Caco-2 (cell line): ENCODE measurements at places on chromosomes 7 and 10.

DNA sequence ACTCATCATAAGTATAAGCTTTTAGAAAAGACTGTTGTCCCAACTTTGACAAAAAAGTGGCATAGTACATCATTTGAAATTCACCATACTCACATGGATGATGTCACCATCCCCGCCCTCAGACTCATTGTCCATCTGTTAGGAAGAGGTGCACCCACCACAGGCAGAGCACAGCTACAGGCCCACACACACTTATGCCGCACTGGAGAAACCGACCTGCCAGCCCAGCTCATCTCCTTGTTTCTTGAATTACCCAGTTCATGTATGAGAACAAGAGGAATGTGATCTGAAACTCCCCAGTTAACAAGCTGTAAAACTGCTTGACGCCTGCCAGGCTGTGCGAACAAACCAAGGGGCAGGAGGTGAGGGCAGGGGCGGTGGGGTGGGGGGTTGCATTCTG is 312.0 kb downstream of the DPP6 start:
- no peak for DNase-seq

- DNase-seq, result no peak
Observed at GRCh38 chr7:70392256-70392876, 739.6 kb upstream of the GALNT17 start.

GRCh38 chr7:115731796-115732471 is 298.6 kb downstream of the TFEC start:
- DNase-seq, result no peak

DNA sequence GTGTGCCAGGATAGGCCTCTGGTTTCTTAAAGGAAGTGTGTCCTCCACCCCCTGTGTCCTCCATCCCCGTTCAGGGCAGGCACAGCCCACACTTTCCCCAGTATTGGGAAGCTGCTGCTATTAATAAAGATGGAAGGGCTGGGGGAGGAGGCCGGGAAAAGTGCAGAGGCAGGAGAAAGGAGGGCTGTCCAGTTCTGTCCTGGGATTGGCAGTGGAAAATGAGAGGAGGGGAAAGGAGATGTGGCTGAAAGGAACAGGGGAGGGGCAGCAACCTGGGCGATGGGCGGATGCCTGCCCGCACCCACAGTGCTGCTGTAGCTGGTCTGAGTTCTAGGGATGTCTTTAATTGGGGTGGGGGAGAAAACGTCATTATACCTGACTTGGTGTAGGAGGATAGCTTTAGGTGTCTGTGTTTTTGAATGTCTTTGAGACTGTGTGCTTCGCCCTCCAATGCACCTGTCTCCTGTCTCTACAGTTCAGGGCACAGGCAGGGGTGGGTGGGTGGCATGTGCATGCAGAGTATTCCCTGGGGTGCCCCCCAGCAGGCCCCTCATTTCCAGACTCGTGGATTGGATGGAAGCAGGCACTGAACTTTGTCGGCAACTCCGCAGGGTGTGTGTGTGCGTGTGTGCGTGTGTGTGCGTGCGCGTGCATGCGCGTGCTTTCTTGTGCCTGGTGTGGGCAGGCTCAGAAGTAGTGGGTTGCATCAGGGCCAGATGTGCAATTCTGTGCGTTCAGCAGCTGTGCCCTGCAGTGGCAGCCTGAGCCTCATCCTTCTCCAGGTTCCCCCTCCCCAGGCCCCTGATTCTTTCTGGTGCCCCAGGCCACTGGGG is 2.5 kb downstream of the TRIM8 start:
- DNase-seq, result no peak

DNA sequence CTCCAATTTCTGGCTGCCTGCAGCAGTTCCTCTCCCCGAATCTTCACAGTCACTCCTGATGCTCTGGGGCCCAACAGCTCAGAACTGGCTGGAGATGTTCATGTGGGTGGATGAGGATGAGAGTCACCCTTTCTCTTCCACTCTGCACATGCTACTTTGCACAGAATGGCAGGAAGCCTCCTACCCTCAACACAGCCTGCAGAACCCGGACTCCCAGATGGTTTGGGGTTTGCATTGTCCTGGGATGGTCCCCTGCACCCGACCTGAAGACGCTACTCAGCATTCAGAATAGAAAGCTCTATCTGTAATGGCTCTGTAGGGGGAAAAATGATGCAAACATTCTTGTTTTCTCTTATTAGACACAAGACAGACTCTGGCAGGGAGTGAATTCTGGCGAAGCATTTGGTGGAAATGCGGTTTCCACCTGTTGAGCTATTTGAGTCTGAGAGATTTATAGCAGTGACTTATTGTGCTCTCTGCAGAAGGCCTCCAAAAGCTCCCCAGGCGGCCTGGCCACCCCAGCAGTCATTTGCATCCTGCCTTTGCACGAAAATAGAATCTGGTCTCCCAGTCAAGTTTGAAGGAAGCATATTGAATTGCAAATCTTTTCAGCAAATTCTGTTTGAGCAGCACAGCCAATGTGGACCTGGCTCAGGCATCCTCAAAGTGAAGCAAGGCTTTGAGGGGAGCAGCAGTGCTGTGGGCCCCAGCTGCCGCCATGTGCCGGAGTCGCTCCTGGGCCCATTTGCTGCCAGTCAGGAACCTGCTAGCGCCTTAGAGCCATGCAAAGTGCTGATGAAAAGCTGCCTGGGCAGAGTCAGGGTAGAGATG is 309.3 kb downstream of the TCERG1L start:
- no peak for DNase-seq

DNA sequence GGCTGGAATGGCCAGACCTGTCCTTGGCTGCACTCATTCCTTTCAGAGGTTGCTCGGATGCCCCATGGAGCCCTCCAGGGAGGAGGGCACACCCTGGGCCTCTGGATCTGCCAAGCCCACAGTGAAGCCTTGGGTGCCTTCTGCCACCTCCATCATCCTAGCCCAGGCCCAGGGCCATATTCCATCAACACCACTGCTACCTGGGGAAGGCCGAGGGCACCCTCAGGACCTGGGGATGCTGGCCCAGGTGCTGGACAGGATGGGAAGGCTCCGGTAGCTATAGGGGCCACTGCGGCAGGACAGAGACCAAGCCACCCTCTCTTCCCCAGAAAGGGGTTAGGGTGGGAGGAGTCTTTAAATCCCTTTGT is 810 bp downstream of the OPN4 start:
- DNase-seq, result no peak

DNA sequence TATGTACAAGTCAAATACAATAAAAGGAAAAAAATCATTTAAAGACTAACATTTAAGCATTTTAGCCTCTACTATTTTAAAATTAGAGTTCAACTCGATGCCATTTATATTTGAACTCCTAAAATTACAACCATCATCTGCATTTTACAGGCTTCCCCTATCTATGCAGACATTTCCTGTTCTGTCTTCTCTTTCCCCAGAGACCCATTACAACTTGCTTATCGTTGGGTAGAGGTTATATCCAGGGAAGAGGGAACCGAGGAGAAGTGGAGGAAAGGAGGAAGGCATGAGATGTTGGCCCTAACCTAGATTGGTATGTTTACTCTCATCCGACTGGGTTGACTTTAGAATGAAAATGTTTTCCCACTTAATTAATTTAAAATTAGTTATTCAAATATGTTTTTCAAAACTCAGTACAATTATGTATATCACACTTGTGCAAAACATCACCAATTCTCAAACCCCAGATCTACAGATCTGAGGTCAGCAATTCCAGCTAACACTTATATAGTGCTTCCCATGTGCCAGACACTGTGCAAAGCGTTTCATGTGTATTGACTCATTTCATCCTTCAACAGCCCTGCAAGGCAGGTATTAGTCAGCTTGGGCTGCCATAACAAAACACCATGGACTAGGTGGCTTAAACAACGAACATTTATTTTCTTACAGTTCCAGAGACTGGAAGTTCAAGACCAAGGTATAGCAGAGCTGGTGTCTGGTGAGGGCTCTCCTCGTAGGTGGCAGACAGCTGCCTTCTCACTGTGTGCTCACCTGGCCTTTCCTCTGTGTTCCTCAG is 27.3 kb upstream of the HERPUD2 start:
- no peak for DNase-seq

GRCh38 chr7:133510326-133511055 is 257.6 kb downstream of the EXOC4 start:
- no peak for DNase-seq

- DNase-seq, result no peak
Observed at GRCh38 chr10:104563548-104563947, 77.5 kb upstream of the SORCS3 start.

GRCh38 chr7:135277161-135277560 is 43.5 kb downstream of the STRA8 start:
- no peak for DNase-seq

GRCh38 chr7:116324582-116324981 is 114.2 kb downstream of the TES start:
- no peak for DNase-seq

DNA sequence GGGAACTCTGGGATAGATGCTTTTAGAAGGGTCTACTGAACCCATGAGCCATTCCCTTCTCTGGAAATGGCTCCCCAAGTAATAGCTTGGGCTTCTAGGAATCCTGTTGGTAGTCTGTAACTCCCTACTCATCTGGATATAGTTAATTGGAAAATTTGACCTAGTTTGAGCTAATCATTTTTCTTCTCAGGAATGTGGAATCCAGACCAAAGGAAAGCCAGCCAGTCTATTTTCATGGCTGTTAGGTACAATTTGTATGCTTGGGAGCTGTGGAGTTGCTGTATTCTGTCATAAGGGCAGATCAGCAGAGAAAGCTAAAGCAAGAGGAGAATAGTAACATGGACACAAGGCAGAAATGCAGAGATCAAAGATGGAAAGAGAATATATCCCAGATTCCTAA is 71.6 kb upstream of the C1GALT1 start:
- no peak for DNase-seq

GRCh38 chr7:20601121-20601520 is 14.3 kb upstream of the ABCB5 start:
- no peak for DNase-seq

DNA sequence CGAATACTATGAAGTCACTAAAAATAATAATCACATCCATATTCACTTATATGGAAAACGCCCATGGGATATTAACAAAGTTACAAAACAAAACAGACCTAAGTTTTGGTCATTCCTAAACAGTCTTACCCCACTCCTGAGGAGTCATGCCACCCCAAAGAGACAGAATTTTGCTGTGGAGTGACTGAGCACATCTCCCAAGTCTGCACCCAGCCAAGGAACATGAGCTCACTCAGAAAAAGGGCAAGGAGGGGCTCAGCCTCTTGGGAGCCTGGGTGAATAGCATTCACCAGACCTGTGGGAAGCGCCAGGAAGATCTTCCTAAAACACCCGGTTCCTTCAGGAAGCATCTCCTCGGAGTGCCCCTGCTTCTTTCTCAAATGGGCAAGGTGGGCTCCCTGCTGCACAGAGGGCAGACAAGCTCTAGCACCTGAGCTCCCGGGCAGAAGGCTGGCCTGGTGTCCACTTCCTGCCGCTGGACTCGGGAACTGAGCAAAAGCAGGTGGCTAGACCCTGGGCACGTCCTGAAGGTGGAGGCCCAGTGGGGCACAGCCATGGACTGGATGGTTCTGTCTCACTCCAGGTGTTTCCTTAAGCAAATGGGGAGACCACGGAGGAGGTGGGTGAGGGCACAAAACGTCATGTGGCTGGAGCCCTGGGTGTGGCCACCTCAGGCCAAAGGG is 31.0 kb downstream of the TNS3 start:
- DNase-seq, result no peak

GRCh38 chr10:100006243-100006886 is 3.4 kb downstream of the DNMBP start:
- no peak for DNase-seq

DNA sequence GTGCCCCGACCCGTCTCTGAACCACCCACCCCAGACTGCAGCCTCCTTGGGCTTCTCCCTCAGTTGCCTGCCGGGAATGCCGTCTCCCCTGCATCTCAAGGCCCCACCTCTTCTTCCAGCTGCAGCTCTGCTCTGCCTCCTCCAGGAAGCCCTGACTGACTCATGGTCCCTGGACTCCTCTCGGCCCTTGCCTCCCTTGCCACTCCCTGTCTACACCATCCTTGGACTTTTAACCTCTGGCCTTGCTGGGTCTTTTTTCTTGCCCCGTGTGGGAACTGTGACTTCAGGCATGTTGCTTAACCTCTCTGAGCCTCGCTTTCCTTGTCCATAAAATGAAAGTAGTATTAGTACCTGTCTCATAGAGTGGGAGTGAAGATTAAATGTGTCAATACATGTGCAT is 56.3 kb downstream of the C10orf105 start:
- no peak for DNase-seq

DNA sequence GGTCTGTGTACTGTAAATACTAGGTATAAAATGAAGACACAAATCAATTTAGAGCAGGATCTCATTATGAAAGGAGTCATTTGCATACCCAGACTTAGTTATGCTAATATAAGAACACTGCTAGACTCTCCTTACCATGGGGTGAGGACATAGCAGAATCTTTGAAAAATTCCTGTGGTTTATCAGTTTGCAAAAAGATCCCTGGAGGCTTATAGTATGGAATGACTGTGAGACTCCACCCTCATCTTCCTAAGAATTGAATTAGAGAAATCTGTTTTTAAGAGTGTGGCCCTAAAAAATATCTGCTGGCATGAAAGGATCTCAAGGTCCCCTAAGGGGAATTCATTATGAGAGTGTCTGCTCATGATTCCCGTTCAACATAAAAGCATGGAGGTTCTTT is 63.2 kb downstream of the WNT2 start:
- DNase-seq, result no peak

GRCh38 chr10:43866712-43867111 is 218.0 kb upstream of the ZNF32 start:
- DNase-seq, result no peak

- DNase-seq, result no peak
Observed at GRCh38 chr7:32762925-32763293, 128.7 kb downstream of the KBTBD2 start.

GRCh38 chr10:131257027-131257426 is 54.5 kb downstream of the TCERG1L start:
- no peak for DNase-seq

DNA sequence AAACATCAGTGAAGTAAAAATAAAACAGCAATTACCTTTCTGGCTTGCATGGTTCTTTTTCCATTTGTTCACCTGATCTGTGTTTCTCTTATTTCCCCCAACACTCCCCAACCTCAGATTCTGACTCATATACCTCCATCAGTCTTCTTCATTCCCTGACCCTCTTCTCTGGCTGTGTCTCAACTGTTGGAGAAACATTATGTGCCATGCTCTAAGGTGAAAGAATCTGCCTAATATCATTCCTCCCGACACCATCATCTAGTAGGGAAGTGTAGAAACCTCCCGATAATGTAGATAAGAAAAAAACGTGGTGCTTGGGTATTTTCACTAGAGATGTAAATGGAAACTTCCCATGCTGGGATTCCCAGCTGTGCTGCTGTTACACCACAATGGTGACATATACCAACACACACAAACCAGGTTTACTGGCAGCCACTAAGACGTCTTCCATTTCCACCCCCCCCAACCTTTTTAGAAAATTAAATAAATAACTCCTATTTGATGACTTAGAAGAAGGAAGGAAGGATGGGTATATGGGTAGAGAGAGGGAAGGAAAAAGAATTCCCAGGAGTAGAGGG is 63.4 kb downstream of the OSBPL3 start:
- no peak for DNase-seq

GRCh38 chr7:124398937-124399552 is 366.2 kb upstream of the TMEM229A start:
- DNase-seq, result no peak

DNA sequence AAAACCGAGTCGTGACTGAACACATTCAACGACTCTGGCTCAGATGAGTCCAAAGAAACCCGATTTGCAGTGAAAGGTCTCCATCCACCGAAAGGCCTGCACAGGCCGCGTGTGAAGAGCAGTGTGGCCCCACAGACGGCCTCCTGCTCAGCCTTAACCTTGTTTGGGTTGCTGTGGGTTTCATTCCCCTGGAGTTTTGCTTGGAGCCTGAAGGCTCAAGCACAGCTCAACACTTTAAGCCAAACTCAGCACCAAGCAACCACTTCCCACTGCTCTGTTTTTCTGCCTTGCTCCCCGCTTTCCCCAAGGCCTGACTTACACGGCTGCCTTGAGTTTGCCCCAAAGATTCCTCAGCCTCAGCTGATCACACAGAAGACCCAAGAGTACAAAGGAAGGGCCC is 398.2 kb upstream of the NFE2L3 start:
- DNase-seq, result no peak
